HuH-7 (cell line): ENCODE measurements at places on chromosomes 5 and 9.

GRCh38 chr5:120869831-120870230, 405.7 kb downstream of the PRR16 start:
- DNase-seq = no peak

DNA sequence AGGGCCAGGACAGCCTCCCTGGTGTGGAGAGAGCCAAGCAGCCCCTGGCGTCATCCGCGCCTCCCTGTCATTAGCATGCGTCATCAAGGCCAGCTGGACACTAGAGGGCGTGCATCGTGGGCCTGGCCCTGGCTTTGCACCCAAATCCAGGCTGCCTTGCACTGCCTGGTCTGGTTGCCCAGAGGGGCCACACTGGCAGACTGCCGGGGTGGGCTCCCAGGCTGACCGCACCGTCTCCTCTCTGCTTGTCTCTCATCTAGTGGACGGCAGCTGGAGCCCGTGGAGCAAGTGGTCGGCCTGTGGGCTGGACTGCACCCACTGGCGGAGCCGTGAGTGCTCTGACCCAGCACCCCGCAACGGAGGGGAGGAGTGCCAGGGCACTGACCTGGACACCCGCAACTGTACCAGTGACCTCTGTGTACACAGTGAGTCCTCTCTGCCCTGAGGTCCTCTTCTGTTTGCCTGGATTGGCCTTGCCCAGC, 29.0 kb downstream of the HK3 start:
- peak; percentile 97 for DNase-seq

DNA sequence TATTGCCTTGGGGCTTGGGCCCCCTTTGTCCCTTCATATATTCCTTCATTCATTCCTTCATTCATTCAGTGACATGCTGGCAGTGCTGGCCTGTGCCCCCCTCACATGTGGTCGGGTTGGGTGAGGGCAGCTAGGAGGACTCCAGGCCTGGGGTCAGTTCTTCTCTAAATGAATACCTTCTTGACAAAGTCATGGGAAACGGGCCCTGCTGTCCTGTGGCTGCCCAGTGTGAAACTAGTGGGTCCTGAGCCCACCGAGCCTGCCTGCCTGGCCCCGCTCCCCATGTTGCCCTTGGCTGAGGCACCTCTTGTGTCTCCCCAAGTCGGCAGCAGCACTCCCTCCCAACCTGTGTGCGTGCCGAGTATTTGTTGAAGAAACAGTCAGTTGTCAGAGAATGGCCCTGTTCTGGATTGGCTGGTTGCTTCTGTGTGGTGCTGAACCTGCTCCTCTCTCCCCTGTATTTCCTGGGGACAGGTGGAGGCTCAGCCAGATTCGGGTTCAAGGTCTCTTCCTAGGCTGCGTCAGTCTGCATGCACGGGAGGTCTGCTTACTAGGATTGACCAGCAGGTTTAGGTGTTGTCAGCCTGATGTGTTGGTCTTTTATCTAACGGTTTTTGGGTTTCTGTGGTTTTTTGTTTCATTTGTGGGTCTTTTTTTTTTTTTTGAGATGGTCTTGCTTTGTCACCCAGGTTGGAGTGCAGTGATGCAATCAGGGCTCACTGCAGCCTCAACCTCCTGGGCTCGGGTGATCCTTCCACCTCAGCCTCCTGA, 3.0 kb upstream of the CEL start:
- DNase-seq = no peak

- DNase-seq = peak; percentile 30
These were observed 68.3 kb downstream of the LPAR1 start for GRCh38 chr9:110969971-110970386.

DNA sequence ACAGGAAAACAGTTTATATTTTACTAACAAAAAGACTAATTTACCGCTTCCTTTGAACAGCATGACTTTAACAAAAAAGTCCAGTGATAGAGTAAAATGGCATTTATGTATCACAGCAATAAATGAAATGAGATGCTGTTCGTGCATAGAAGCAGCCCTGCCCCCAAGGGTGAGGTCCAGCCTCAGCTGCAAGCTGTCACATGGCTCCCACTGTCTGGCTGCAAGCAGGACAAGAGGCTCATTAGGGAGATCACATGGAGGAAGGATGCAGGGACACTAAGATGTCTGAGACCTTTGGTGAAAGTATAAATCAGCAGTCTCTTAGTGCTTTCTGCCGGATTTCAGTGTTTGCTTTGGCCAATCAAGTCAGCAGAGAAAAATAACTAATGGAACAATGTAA, 23.0 kb downstream of the GDNF start:
- no peak for DNase-seq

DNA sequence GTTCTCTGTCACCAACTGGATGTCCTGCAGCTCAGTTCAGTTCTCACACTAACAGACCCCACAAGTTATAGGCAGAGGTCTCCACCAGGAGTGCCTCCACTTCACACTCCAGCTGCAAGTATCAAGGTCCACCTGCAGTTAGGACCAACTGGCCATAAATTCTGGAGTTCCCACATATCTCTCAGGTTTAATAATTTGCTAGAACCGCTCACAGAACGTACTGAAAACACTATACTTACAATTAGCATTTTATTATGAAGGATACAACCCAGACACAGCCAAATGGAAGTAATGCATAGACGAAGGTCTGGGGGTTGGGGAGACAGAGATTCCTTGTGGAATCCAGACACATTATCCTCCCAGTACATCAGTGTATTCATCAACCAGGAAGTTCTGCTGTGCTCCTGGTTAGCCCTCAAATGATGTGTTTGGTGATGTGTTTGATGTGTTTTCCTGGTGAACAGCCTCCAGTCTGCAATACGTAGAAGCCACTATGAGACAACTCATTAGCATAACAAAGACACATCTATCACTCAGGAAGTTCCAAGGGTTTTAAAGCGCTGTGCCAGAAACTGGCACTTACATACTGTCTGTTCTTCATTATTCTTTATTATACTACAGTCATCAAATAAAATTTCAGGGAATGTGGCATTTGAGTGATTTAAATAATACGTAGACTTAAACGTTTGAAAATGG, 25.4 kb downstream of the OGN start:
- peak; percentile 22 for DNase-seq

GRCh38 chr9:133843751-133844397, 105.7 kb upstream of the SARDH start:
- no peak for DNase-seq

- no peak for DNase-seq
These were observed 13.1 kb upstream of the HSD17B4 start for GRCh38 chr5:119439140-119439631.

- no peak for DNase-seq
These were observed 82.8 kb downstream of the PRR16 start for GRCh38 chr5:120546922-120547321.

DNA sequence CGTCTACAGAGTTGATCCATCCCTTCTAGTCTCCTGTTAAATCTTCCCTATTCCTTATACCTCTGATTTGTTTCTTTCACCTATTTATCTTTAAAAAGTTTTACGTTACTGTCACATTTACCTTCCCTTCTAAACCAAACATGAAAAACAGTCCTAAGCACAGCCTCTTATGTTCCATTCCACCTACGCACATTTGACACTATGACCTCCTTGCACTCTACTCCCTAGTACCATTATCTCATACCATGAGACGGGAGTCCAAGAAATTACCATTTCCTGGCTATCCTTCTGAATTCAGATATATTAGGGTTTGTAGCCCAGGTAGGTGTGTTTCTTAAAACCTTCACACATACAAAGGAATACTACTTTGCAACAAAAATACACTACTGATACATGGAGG, 25.1 kb downstream of the FNIP1 start:
- DNase-seq = no peak

DNA sequence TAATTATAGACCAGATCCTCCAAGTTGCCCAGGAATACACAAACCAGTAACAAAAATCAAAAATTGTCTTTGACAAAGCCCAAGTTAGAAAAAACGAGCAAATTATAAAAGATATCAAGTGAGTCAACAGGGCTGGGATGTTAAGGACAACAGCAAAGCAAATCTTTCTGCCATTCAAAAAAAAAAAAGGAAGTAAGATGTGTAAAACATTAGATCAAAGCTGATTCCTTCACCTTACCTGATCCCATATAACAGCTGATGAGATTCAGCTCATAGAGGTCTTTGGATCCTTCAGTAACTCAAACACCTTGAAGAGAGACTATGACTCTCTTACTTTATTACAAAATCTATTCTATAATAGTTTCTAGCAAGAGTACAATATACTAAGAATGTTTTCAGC, 100.9 kb downstream of the STRBP start:
- DNase-seq = no peak

- no peak for DNase-seq
These were observed 394.2 kb upstream of the PAPPA start for GRCh38 chr9:115759426-115759825.

DNA sequence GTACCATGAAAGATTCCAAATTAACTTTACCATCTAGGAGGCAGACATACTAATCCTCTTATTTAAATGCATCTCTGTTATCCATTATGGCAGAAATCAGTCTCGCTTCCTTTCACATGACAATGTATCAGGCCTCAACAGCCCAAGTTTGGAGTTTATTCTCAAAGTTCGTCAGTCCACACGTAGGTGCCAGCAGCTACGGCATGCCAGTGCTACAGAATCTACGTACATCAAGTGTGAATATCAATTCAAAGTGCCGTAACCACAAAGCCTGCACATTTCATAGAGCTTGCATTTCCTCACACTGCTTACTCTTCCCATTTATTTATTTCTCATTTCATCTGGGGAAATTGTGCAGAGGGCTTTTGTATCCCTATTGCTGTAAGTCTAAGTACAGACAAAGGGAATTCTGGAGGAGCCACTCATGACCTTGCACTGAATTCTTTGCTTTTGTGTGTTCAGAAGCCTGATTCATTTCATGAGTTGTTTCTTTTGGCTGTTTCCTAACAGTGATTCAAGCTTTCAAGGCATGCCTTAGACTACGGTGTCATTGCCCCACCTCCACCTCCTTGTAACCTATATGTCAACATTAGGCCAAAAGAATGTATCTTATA, 10.0 kb downstream of the ENC1 start:
- no peak for DNase-seq

- no peak for DNase-seq
These were observed 117.9 kb downstream of the SGCD start for GRCh38 chr5:156444753-156445291.

DNA sequence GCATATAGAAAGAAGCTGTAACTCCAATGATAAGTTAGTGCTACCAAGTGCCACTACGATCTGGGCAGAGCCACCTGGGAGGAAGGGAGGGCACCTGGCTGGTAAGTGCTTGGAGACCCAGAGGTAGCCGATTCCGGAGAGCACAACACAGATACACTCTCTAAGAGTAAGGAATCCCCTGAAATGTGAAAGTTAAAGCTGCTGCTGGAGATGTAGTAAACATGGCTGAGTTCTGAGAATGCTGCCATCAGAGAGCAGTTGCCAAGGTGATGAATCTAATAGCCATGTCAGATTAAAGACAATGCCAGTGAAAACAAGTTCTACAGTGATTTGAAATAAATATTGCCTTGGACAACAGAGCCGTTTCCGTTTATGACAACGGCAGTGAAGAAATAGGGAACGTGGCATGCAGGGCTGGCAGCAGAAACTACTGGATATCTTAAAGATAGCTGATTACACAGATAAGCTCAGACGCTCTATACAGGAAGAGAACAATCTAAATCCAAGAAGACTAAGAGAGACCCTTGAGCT, 561.2 kb upstream of the C9orf72 start:
- DNase-seq = no peak

- no peak for DNase-seq
These were observed 133.2 kb upstream of the PRLR start for GRCh38 chr5:35363387-35363965.

- DNase-seq = no peak
These were observed 111.8 kb upstream of the FAM174A start for GRCh38 chr5:100423330-100423729.

DNA sequence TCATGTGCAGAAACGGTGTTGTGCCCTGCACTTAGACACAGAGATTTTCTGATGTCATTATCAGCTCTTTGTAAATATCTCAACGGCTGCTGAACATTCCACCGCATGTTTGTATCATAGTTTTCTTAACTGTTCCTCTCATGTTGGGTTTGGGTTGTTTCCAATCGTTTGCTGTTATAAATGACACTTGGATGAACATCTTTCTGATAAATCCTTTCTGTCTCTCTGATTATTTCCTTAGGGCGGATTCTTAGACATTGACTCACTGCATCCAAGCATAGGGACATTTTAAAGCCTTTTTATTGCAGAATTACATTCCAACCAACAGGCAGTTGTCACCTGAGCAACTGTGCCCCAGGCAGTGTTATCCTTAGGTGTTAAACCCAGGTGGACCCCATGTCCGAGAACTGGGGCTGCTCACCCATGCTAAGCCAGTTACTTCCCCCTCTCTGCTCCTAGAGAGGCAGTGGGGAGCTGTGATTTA, 28.5 kb downstream of the COL5A1 start:
- no peak for DNase-seq

DNA sequence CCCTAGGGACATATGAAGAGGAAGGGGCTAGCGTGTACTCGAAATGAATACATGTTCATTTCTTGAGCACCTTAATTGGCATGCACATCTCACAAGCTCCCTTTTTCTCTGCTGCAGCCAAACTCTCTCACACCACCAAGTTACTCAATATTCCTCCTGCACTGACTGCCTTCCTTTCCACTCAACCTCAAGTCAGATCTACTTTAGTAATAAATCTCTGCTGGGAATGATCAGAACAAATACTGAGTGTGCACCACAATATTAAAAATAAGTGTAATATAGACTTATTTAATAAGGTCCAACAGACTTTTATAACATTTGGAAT, 995.8 kb upstream of the WWC1 start:
- no peak for DNase-seq

- DNase-seq = no peak
These were observed 882 bp downstream of the CERCAM start for GRCh38 chr9:128421482-128421996.

DNA sequence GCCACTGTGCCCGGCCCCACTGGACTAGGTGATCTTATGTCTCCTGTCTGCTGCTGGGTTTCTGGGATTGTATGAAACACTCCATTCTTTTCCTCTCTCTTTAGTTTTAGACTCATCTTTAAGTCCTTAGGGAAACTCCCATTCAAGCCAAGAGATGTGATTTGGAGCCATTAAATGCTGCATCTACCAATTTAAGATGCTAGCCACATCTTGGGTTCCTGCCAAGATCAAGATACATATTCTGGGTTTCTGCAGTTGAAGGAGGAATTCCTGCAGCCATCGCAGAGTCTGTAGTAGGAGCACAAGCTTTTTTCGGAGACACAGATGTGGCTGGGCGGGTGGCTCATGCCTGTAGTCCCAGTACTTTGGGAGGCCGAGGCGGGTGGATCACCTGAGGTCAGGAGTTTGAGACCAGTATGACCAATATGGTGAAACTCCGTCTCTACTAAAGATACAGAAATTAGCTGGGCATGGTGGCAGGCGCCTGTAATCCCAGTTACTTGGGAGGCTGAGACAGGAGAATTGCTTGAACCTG, 23.2 kb downstream of the STXBP1 start:
- no peak for DNase-seq

- DNase-seq = no peak
These were observed 29.8 kb upstream of the SMC5 start for GRCh38 chr9:70229026-70229425.

- DNase-seq = no peak
These were observed 202.7 kb downstream of the PBX3 start for GRCh38 chr9:125949703-125950460.

- no peak for DNase-seq
These were observed 46.9 kb downstream of the RAB14 start for GRCh38 chr9:121154782-121155181.
